ENCODE measurements at places on chromosomes 6 and 20. TPM values are rescaled to one million over a fixed set of nuclear protein-coding genes. Genes with fewer than 3 reads are reported as not detected.

TMX4 gene
- total RNA-seq: 66.3 TPM

GRCh38 chr20:63848003-63848911 is 13.0 kb upstream of the ABHD16B start:
- H3K4me3 ChIP-seq: no peak overlapping the region
- no peak overlapping the region for H3K27ac ChIP-seq
- no peaks in the 10 kb centered on the region for H3K36me3 ChIP-seq

DNA sequence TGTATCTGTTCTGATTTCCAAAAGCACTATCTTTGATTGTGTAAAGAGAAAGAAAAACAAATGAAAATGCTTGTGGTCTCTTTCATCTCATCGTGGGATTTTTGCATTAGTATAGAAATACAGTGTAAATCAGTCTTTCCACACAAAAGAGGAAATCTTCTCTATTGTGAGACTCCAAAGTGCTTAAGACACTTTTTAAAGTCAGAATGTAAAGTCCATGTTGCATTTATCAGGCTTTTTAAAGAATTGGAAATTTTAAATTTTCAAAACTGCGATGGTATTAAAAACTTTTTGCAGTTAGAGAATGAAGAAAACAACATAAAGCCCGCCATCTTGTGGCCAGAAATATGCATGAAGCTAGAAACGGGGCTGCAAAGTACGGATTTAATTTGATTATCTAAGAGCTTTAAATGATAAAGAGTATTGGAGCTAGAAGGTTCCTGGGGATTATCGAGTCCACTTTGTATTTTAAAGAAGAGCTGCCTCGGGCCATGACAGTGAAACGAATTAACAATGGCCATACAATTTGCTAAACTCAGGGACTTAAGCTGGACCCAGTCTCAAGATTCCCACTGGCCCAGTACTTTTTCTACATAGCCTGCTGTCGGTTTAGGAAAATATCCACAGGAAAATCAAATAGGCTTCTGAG is 339.6 kb downstream of the ARHGAP18 start:
- peak overlapping the region; percentile 49 for H3K4me3 ChIP-seq
- peaks cover 17% of the 10 kb centered on the region for H3K4me1 ChIP-seq
- peak; percentile 35 for DNase-seq
- H3K27ac ChIP-seq: no peak overlapping the region

GRCh38 chr6:31851485-31851832 is 11.2 kb downstream of the NEU1 start:
- no peaks in the 10 kb centered on the region for H3K4me1 ChIP-seq
- no peak overlapping the region for H3K27ac ChIP-seq
- no peaks in the 10 kb centered on the region for H3K27me3 ChIP-seq
- no peak overlapping the region for H3K4me3 ChIP-seq
- no peaks in the 10 kb centered on the region for H3K36me3 ChIP-seq

- peaks cover 56% of the 10 kb centered on the region for H3K27me3 ChIP-seq
- H3K36me3 ChIP-seq: no peaks in the 10 kb centered on the region
- H3K4me3 ChIP-seq: peak overlapping the region; percentile 81
- peak; percentile 17 for DNase-seq
- peaks cover 8% of the 10 kb centered on the region for H3K4me1 ChIP-seq
Measured at GRCh38 chr6:44002593-44003344, 124.5 kb downstream of the MRPL14 start.

GRCh38 chr6:138038142-138038870 is 68.9 kb downstream of the PERP start:
- H3K27me3 ChIP-seq: peaks cover 5% of the 10 kb centered on the region
- no peak for DNase-seq
- H3K27ac ChIP-seq: no peak overlapping the region
- no peak overlapping the region for H3K4me3 ChIP-seq
- no peaks in the 10 kb centered on the region for H3K36me3 ChIP-seq

GRCh38 chr6:132017942-132018341 is 66.8 kb upstream of the CCN2 start:
- H3K27ac ChIP-seq: no peak overlapping the region
- no peaks in the 10 kb centered on the region for H3K36me3 ChIP-seq
- no peaks in the 10 kb centered on the region for H3K4me1 ChIP-seq
- peaks cover 10% of the 10 kb centered on the region for H3K27me3 ChIP-seq
